Ovary (tissue), 10 donors: ENCODE measurements at places on chromosomes 2 and 18. TPM values are rescaled to one million over a fixed set of nuclear protein-coding genes. Genes with fewer than 3 reads are reported as not detected.

DNA sequence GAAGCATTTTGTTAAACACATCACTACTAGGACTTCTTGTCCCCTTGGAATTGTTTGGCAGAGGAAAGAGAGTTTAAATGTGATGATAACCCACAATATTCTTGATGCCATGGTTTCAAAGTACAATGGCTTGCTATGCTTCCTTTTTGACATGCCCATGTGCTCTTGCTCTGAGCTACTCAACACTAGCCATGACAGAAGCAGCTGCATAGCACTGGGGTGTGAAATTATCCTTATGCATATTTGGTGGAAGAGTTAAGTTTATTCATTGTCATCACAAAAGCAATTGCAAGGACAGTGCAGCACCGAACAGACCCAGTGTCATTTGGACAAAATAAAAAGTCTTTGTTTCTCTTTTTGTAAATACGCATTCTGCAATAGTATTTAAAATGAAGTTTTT is 209.9 kb upstream of the CDH20 start:
- no peak for DNase-seq
- H3K4me3 ChIP-seq: no peak overlapping the region
- no peak overlapping the region for H3K27ac ChIP-seq
- no peaks in the 10 kb centered on the region for H3K4me1 ChIP-seq
- H3K27me3 ChIP-seq: no peaks in the 10 kb centered on the region

DNA sequence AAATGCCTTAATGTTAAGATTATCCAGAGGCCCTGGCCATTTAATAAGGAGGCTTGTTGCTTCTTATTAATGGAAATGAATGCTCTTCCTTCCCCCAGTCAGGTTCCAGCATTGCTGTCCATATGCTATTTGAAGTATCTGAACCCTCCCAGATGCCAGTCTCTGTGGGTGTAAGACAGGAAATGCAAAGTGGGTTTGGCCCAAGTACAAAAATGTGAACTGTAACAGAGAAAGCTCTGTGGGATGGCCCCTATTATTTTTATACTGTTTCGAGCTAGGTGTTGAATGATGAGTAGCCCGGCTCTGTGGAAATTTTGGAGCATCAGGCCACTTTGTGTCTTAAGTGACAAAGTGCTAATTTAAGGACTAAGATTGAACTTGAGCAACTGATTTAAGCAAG is 141.0 kb downstream of the UXS1 start:
- H3K36me3 ChIP-seq: no peaks in the 10 kb centered on the region
- no peaks in the 10 kb centered on the region for H3K27me3 ChIP-seq
- no peak overlapping the region for H3K27ac ChIP-seq
- no peak overlapping the region for H3K4me3 ChIP-seq

DNA sequence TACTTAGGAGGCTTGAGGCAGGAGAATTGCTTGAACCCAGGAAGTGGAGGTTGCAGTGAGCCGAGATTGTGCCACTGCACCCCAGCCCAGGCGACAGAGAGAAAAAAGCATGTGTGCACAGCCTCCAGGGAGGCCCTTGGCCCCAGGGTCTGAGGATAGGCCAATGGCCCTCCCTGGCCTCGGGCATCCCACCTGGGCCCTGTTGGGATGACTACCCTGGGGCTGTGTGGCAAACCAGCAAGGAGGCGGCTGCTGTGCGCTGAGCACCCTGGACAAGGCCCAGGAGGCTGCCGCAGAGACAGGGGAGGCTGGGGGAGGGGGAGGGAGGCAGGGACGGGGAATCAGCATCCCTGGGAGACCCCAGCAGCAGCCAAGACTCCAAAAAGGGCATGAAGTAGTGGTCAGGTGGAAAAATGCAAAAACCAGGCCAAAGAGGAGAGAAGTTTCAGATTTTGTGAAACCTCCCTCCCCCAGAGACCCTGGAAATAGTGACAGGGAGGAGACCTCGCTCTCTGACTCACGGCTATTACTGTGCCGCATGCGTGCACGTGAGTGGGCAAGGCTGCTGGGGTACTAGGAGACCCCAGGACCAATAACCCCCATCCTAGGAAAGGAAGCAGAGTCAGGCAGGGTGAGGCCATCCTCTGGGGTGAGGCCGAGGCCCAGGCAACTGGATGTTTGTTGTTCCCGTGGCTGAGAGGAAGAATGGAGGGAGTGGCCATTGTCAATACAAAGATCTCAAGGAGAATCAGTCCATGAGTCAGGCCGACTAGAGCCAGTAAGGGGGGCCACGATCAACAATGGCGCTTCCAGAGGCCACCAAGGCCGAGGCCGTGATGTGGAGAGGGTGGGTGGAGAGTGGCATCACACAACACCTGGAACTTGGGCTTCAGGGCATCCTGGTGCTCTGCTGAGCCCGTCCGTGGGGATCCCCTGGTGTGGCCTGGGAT is 16.0 kb upstream of the B3GNT7 start:
- no peaks in the 10 kb centered on the region for H3K27me3 ChIP-seq
- no peaks in the 10 kb centered on the region for H3K36me3 ChIP-seq
- H3K27ac ChIP-seq: no peak overlapping the region
- H3K4me3 ChIP-seq: no peak overlapping the region

GRCh38 chr2:152114366-152114765 is 15.5 kb upstream of the CACNB4 start:
- DNase-seq: no peak
- H3K27ac ChIP-seq: no peak overlapping the region
- no peak overlapping the region for H3K4me3 ChIP-seq

- no peaks in the 10 kb centered on the region for H3K36me3 ChIP-seq
- no peak for DNase-seq
- H3K27me3 ChIP-seq: no peaks in the 10 kb centered on the region
- H3K4me3 ChIP-seq: no peak overlapping the region
- no peaks in the 10 kb centered on the region for H3K4me1 ChIP-seq
- no peak overlapping the region for H3K27ac ChIP-seq
These were observed 5.2 kb upstream of the NDUFV2 start for GRCh38 chr18:9097349-9097748.

DNA sequence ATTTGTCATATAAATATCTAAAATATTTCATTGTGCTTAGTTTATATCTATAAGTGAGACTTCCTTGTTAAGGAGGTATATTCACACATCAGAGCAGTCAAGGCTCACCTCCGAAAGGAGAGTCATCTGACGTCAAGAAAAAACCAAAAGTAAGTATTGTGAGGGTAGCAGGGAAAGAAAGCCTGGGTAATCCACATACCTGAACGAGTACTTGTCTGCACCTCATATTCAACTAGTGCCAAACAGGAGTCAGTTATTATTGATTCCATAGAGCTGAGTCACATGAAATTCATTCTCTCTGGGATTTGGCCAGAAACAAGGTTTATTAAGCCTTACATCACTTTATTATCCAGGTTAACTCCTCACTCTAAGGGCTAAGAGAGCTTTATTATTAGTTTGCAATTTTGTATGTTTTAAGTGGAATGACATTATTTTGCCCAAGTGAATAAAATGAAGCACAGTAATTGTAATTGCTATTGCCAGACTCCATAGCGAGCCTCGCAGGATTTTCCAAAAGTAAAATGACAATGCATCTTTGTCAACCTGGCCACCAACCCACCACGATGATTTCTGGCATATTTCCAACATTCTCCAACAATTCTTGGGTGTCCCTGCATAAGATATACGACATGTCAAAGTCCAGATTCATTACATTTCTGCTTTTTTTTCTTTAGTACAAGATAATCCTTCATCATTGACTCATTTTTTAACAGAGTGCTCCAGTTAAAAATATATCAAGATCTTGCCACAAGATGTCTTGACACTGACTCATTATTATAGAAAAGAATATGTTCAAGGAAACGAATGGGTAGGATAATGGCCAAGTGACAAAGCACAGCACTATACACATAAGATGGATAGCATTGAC is 1210.4 kb upstream of the ACVR2A start:
- no peak overlapping the region for H3K4me3 ChIP-seq
- no peaks in the 10 kb centered on the region for H3K27me3 ChIP-seq
- no peaks in the 10 kb centered on the region for H3K36me3 ChIP-seq
- H3K27ac ChIP-seq: no peak overlapping the region
- DNase-seq: no peak

TNS1 gene
- total RNA-seq: 356 TPM

STON1 gene
- total RNA-seq: 30.8 TPM
